Cardiac fibroblast (primary cell): ENCODE measurements at places on chromosomes 1 and 21.

- peak; percentile 8 for DNase-seq
Measured at GRCh38 chr1:67059346-67059745, 5.4 kb upstream of the SLC35D1 start.

DNA sequence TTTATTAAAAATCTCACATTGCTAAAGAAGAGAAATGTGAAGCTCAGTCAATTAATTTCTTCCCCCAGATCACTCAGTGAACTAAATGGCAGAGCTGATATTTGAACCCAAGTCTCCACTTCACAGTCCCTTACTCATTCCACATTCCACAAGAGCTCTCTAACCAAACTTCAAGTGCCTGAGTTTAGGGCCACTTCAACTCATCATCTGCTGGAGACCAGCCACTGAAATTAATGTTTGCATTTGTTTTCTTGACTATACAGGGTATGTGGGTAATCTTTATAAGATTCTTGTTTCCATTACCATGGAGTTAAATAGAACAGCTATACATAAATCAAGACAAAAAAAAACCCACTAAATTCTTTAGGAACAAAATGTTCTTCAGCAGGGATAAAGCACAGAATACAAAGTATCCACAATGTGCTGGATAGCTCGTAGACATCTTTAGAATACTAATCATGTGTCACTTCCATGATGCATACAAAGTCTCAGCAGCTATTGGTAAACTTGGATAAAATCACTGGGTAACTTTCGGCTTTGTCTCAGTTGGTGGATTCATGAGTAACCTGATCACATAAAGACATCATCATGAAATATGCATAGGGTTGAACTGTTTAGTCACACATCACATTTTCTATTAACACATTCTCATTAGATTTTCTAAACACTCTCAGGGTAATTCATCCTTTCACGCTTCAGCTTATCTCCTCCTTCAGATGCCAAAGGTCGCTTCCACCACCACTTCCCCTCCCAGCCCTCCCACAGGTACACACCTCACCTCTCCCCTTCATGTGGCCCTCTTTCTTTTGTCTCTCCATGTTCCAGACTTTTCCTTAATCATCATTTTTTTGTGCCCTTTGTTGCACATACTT, 89.8 kb downstream of the LRRC53 start:
- no peak for DNase-seq

GRCh38 chr1:7582460-7582972, 188.6 kb upstream of the VAMP3 start:
- no peak for DNase-seq

GRCh38 chr1:17826165-17826488, 71.0 kb downstream of the ACTL8 start:
- peak; percentile 45 for DNase-seq

DNA sequence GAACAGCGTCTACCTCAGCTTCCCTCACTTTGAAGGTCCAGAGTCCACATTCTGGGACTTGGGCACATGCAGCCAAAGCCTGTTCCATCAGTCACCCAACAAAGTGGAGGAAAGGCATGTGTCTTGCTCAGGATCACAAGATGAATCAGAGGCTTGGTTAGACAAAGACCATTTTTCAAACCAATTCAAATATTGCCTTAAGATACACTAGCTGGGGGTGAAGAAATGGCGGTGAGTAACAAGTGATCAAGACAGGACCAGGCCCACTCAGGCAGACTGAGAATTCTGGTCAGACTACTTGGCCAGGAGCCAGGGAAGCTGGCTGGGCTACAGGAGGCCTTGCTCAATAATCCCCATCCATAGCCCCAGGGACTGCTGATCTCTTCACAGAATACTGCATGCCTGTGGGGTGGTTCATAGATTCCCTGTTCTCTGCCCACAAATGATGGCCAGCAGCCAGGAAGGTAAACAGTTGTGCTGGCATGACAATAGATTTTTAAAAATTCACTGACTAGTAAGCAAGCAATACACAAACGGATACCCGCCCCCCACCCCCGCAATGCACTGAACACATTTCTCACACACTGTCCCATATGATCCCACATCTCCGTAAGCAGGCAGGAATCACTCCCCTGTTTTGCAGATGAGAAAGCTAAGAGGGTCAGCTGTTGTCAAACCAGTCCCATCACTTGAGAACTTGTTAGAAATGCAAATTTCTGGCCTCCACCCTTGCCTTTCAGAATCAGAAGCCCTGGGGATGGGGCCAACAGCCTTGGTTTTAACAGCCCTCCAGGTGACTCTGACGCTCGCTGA, 27.2 kb downstream of the ERI3 start:
- DNase-seq, result peak; percentile 100

DNA sequence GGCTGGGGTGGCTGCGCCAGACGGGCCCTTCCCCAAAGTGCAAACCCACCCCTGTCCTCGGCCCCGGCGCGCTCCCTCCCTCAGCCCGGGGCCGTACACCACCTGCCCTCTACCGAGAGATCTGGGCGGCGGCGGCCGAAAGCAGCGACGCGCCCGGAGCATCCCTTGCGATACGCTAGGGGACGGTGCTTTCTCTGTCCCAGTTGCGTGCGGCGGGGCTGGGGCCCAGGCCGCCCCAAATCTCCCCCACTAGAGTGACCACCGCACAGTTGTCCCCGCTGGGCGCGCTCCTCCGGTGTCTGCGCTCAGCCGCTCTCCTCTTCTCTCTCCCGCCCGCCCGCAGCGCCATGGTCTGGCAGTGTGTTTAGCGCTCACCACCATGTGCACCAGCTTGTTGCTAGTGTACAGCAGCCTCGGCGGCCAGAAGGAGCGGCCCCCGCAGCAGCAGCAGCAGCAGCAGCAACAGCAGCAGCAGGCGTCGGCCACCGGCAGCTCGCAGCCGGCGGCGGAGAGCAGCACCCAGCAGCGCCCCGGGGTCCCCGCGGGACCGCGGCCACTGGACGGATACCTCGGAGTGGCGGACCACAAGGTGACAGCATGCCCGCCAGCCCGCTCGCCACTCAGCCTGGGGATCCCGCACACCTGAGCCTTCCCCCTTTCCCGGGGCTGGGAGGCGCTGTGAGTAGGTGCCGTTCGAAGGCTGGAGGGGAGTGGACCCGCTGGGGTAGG, 1.0 kb downstream of the ST6GALNAC5 start:
- DNase-seq, result peak; percentile 22

DNA sequence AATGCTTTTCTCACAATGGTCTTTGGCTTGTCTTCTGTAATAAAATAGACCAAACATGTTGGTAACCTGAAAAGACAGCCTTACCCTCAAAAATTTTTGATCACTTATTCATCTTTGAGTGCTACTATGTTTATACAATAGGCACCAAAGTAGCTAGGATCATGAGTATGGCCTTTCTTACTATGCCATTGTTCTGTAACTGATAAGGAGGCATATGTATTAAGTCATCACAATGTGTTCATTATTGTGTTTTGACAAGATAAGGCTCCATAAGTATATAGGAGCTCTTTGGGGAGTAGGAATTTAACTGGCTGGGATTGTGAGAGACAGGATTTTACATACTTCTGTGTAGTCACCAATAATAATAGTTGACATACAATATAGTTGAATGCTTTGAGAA, 675 bp downstream of the TMCO2 start:
- no peak for DNase-seq

DNA sequence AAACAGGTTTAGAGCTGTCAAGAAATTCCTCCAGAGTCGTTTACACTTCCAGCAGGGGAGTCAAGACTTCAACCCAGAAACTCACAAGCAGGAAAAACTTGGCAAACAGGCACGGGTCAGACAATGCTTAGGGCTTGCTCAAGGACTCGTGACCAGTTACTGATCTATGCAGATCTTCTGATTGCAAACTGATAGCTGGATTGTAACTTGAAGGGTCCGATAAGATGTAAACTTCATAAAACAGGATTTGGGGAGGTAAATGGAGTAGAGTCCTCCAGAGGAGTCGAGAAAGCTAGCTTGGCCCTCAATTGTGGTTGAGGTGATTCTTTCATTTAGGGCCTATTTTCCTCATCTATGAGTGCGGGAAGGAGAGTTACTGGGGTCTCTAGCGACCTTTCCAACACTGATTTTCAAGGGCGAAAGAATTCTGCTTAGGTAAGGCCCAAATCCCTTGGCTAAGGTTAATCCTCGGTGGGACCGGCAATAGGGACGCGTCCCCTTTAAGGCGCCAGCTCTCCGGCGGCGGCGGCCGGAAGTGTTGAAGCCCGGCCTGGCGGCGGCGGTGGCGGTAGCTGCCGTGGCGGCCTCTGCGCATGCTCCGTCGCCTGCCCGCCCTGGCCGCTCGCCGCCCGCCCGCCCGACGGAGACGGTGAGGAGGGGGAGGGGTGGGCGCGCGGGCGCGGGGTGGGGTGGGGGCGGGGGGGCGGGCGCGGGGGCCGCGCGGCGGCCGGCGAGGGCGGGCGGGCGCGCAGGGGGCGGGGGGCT, at the start of gene GMEB1:
TSS of gene GMEB1 (plus strand) at position 594 of the 765 bp plus-strand sequence. CDS start 14,829 bp downstream, outside the sequence.
- peak; percentile 91 for DNase-seq

DNA sequence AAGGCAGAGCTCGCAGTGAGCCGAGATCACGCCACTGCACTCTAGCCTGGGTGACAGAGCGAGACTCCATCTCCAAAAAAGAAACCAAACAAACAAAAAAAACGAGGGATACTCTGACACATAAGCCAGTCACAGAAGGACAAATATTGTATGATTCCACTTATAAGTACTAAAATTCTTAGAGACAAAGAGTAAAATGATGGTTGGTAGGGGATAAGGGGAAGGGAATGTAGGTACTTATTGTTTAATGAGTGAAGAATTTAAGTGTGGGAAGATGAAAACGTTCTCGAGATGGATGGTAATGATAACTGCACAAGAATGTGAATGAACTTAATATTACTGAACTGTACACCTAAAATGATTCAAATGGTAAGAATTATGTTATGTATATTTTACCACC, 66.7 kb upstream of the GUCA2A start:
- no peak for DNase-seq

GRCh38 chr1:168848051-168848450, 119.0 kb upstream of the DPT start:
- DNase-seq, result no peak

DNA sequence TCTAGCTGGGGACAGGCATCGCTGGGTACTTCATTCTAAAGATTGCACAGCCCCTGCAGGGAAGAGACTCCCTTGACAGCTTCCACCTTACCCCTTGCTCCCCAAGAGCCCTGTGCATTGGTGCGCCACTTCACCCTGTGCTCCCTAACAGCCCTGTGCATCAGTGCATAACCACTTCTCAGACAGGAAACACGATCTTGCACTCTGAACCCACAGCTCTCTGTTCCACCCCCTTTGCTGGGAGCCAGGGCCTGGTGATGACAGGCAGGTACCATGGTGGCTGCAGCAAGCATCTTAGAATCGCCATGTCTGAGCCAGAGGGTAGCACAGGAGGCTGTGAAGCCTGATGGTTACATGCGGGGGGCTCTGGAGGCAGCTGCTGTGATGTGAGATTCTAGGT, 5.0 kb downstream of the ALPL start:
- DNase-seq, result no peak

- no peak for DNase-seq
Measured at GRCh38 chr1:160204526-160205241, 500 bp upstream of the PEA15 start.

DNA sequence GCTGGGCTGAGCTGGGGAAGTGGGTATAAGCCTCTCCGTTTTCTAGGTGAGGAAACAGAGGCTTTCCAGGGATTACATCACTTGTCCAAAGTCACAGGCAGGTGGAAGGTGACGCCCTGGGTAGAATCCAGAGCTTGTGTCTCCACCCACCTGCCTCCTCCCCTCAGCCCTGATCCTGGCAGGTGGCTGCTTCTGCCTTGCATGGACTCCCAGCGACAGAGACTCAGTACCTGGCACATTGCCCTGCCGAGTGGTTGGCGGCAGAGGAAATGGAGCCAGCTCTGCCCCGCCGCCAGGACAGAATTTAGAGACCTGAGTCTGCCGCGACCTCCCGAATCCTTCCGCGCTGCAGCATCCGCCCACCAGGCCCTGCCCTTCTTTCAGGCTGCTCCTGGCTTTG, 2.1 kb downstream of the PLA2G2E start:
- no peak for DNase-seq

GRCh38 chr1:230793463-230793745, 46.2 kb downstream of the CAPN9 start:
- no peak for DNase-seq

GRCh38 chr1:184480736-184481135, 93.9 kb downstream of the C1orf21 start:
- no peak for DNase-seq

GRCh38 chr1:109252893-109253802, 3.8 kb downstream of the CELSR2 start:
- peak; percentile 52 for DNase-seq

DNA sequence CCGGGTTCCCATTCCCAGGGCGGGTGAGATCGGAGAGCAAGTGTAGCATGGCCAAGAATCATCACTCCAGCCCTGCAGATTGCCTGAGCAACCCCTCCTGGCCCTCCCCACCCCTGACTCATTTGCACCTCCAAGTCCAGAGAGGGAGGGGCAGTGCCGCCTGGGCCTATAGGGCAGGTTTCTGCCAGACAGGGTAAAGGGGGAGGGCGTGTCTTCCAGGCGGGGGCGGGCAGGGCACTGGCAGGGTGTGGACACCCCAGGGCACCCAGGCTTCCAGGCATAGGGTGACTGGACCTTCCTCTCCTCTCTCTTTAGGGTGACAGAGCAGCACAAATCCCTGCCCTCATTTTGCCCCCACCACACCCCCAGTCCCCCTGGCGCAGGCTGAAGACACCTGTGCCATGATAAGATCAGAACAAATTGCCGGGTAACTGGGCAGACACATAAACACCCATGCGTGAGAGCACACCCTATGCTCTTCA, 3.2 kb upstream of the CRYBG2 start:
- DNase-seq, result no peak

- no peak for DNase-seq
Measured at GRCh38 chr1:17688217-17688810, 66.8 kb upstream of the ACTL8 start.

DNA sequence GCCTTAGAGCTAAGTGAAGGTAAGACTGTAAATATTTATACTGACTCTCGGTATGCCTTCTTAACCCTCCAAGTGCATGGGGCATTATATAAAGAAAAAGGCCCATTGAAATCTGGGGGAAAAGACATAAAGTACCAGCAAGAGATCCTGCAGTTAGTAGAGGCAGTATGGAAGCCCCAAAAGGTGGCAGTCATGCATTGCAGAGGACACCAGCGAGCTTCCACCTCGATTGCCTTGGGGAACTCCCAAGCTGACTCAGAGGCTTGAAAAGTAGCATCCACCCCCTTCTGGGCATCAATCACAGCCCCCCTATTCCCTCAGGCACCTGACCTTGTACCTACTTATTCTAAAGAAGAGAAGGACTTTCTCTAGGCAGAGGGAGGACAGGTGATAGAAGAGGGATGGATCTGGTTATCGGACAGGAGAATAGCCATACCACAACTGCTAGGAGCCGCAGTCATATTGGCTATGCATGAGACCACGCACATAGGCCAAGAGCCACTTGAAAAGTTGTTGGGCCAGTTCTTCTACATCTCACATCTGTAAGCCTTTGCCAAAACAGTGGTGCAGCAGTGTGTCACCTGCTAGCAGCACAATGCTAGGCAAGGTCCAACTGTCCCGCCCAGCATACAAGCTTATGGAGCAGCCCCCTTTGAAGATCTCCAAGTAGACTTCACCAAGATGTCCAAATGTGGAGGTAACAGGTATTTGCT, 19.4 kb downstream of the PLA2G2F start:
- DNase-seq, result no peak

DNA sequence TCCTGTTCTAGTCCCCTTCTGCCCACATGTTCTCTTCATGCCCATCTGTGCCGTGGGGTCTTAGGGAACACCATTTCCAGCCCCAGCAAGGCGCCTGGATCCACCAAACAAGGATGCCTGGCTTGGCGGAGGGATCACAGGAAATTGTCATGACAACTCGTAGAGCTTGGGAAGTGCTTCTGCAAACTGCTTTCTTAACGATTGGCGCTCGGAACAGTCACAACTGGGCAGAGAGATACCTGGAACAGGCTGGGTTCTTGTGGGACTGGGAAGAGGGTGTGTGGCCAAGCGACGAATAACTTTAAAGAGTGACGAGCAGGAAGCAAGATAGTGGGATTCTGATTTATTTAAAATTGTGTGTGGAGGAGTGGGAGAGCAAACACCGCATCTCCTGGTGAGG, 329.8 kb downstream of the RPS6KC1 start:
- no peak for DNase-seq
